ENCODE measurements at places on chromosomes 1 and 21. TPM values are rescaled to one million over a fixed set of nuclear protein-coding genes. Genes with fewer than 3 reads are reported as not detected.

- DNase-seq: no peak
Observed at GRCh38 chr1:107919953-107920352, 45.0 kb downstream of the VAV3 start.

DNA sequence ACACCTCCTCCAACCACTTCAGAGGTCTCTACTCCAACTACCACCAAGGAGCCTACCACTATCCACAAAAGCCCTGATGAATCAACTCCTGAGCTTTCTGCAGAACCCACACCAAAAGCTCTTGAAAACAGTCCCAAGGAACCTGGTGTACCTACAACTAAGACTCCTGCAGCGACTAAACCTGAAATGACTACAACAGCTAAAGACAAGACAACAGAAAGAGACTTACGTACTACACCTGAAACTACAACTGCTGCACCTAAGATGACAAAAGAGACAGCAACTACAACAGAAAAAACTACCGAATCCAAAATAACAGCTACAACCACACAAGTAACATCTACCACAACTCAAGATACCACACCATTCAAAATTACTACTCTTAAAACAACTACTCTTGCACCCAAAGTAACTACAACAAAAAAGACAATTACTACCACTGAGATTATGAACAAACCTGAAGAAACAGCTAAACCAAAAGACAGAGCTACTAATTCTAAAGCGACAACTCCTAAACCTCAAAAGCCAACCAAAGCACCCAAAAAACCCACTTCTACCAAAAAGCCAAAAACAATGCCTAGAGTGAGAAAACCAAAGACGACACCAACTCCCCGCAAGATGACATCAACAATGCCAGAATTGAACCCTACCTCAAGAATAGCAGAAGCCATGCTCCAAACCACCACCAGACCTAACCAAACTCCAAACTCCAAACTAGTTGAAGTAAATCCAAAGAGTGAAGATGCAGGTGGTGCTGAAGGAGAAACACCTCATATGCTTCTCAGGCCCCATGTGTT is 66.6 kb downstream of the TPR start:
- no peak for DNase-seq

The PPM1J gene
- total RNA-seq: 0.32 TPM

- no peak for DNase-seq
Observed at GRCh38 chr1:48194801-48195200, 27.7 kb upstream of the SLC5A9 start.

GRCh38 chr1:203172184-203173010 is 3.2 kb downstream of the MYBPH start:
- peak; percentile 91 for DNase-seq

The AKT3 gene
- 10.1 TPM for total RNA-seq

The CELA3B gene
- total RNA-seq: not detected

DNA sequence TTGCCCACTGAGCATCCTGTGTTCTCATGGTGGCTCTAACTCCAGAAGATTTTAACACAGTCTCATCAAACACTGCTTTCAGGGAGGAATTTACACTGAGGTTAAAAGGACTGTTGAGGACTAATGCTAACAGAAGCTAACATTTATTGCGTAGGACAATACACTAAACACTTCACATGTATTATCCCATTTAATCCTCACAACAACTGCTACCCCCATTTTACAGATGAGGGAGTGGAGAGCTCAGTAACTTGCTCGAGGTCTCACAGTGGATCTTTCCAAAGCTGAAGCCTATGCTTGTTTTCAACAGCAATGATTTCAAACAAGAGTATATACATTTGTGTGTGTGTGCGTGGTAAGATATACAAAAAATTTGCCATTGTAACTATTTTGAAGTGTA is 13.9 kb downstream of the ATF3 start:
- DNase-seq: no peak

DNA sequence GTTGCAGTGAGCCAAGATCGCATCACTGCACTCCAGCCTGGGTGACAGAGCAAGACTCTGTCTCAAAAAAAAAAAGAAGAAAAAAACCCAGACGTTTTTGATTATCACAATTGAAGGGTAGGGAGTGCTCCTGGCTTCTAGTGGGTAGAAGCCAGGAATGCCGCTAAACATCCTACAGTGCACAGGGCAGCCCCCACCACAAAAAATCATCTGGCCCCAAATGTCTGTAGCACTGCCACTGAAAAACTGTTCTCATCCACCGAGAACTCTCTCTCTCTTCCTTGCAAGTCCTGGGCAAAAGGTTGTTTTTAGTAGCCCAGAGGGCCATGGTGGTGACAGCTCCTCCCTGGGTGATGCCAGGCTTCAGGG is 35.6 kb upstream of the GPR157 start:
- no peak for DNase-seq

The UMODL1 gene
- total RNA-seq: not detected

The TMEM200B gene
- 0.17 TPM for total RNA-seq

The SAMD11 gene
- total RNA-seq: 3.4 TPM

GRCh38 chr1:232880354-232880753 is 70.1 kb upstream of the NTPCR start:
- no peak for DNase-seq

DNA sequence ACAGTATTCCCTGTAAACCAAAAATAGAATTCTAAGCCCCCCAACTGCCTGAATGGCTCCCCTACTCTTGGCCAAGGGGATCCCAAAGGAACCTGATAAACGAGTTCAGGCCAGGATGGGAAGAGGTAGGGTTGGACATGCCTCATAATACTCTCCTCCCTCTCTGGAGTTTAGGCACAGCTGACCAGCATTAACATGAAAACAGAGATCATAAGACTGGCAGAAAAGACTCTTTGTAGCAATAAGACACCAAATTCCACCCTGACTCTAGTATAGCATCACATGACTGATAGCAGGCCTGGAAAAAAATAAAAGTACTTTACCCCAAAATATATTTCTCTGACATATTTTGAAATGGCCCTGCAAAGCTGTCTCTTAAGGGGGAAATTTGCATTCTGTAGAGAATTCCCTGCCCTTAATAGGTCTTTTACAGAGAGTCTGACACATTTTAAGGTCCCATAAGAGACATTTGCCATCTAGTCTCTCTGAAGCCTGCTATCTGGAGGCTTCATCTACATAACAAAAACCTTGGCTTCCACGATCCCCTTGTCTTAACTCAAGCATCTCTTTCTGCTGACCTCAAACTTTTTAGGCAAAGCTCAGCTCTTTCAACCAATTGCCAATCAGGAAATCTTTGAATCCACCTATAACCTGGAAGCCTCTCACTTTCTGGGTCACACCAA is 55.9 kb downstream of the SIK1 start:
- DNase-seq: no peak

The PDE9A gene
- not detected for total RNA-seq

DNA sequence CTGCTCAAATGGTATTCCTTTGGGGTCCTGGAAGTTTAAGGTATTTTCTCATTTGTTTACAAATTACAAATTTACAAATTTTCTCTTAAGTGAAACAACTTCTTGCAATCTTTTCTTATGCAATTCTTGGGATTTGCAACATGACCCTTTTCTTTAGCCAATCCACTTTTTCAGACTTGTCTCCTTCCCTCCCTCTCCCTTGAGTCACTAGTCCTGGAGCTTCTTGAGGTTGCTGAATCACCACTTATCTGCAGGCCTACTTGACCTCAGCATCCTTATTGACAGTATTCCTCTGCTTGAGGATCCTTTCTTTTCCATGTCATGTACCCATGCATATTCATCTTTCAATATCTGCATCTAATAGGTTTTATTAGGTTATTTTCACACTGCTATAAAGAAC is 302.8 kb upstream of the ADAMTS5 start:
- peak; percentile 96 for DNase-seq

The FMO1 gene
- total RNA-seq: not detected

The DFFA gene
- 32.7 TPM for total RNA-seq

The PLA2G2D gene
- total RNA-seq: not detected

The CFHR2 gene
- not detected for total RNA-seq

GRCh38 chr1:25072461-25072860 is 142.4 kb upstream of the RUNX3 start:
- no peak for DNase-seq

- DNase-seq: no peak
Observed at GRCh38 chr1:172450524-172450885, 6.6 kb upstream of the PIGC start.

DNA sequence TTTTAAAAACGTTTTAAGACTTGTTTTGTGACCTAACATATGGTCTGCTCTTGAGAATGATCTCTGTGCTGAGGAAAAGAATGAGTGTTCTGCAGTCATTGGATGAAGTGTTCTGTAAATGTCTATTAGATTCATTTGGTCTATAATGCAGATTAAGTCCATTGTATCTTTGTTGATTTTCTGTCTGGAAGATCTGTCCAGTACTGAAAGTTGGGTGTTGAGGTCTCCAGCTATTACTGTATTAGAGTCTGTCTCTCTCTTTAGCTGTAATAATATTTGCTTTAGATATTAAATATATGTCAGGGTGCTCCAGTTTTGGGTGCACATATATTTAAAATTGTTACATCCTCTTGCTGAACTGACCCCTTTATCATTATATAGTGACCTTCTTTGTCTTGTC is 43.2 kb downstream of the CELF3 start:
- DNase-seq: no peak

DNA sequence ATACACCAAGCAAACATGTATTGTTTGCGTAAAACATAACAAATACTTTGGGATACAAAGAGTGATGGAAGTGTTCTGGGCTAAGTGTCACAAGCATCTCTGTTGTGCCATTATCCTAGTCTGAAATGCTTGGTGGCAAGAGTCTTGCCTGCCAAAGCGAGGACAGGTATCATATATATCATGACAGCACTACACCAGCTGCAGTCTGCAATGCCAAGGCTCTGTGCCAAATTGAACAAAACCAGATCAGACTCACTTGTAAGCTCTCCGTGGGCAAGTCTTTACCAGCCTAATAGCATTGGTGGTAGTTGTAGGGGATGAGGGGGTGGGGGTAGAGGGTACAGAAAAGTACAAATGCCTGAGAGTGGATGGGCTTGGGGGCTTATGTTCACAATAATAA is 119.2 kb downstream of the RWDD3 start:
- no peak for DNase-seq

GRCh38 chr21:42763581-42764442 is 110.4 kb downstream of the PDE9A start:
- DNase-seq: no peak

- no peak for DNase-seq
Observed at GRCh38 chr1:98264727-98265126, 343.9 kb upstream of the DPYD start.

DNA sequence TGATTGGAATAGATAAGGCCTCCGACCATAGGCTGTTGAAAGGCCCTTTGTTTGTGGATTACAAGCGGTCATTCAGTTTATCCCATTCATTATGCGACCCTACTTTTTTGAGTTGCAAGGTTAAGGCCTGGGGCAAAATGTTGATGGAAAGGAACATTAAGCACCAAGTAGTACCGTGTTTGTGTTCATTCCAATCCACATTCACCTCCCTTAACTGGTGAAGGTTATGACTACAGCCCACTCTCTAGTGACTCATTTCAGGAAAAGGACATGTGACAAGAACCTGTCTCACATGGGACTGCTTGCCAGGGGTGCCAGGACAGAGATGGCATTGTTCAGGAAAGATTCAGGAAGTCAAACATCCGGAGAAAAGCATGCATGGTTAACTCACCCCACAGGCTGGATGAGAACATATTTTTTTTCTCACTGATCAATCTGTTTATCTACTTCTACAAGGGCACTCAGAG is 81.6 kb downstream of the CD58 start:
- peak; percentile 41 for DNase-seq

The IGFN1 gene
- total RNA-seq: 0.26 TPM

DNA sequence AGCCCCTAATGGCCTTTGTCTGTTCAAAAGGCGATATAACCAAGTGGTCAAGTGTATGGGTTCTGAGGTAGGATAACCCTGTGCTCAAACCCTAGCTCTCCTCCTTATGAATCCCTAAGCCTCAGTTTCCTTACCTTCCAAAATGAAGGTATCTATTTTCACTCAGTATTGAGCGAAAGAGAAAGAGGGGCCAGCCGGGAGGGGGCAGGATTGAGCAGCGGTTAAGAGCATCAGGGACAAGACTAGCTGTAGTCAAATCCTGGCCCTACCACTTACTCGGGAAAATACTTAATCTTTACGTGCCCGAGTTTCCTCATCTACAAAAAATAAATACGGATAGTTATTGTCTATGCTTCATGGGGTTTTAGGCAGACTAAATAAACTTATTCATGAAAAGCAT is 25.7 kb downstream of the LY9 start:
- no peak for DNase-seq

The FCRL6 gene
- total RNA-seq: not detected

The FAM3B gene
- not detected for total RNA-seq

The LCK gene
- total RNA-seq: not detected

GRCh38 chr1:37123276-37124115 is 89.2 kb upstream of the GRIK3 start:
- DNase-seq: no peak

- DNase-seq: no peak
Observed at GRCh38 chr1:26170472-26170821, 739 bp downstream of the ZNF593 start.

DNA sequence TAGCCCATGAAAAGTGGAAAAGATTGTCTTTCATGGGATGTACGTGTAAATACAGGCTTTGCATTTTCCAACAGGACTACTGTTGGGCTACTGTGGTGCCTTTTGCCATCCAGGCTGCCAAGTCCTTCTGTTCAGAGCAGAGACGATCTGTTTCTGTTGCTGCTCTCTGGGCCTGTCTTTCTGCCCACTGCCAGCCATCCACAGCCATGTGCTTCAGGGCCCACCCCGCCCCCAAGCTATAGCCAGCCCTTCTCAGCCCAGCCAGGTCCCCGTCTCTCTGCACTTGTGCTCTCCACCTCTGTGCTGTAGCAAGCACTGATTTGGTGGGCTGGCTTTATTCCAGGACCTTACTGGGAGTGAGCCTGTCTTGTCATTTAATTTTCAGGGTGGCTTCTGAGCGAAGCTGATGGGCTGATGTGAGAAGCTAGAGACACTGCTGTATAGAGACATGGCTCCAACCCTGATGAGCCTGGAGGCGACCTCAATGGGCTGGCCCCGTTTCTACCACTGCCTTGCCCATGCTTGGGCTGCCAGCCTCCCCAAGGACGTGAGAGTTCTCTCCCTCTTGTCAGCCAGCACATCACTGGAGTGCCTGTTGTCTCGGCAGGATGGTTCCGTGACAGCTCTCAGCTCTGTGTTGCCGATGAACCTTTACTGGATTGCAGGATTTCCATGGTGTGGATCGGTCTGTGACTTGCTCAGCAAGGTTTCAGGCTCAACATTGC is 137.8 kb downstream of the PEX14 start:
- DNase-seq: no peak

The CYP4A11 gene
- not detected for total RNA-seq

GRCh38 chr1:111190931-111191451 is 9.5 kb downstream of the DENND2D start:
- peak; percentile 48 for DNase-seq

Data from LHCN-M2 (cell line).